ENCODE measurements at places on chromosomes 16 and 17.

DNA sequence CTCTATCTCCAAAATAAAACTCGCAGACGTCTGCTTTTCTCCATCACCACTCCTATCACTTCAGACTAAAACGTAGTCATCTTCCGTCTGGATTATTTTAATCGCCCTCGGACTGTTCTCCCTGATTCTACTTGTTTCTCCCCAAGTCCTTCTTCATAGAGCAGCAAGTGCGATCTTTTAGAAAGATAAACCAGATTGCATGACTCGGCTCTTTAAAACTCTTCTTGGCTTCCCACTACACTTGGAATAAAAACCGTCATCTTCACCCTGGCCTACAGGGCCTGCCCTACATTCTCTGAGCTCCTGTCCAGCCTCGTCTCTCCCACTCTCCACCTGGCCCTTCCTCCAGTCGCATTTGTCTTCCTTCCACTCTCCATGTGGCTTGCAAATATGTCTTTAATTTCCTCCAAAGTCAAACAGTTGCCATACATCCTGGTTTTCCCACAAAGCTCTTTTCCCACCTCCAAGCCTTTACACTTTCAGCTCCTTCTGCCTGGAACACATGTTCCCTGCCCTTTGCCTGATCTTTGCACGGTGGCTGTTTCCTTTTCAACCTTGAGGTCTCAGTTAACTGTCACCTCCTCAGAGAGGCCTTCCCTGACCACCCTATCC is 70.5 kb upstream of the DHX40 start:
- DNase-seq, result no peak

DNA sequence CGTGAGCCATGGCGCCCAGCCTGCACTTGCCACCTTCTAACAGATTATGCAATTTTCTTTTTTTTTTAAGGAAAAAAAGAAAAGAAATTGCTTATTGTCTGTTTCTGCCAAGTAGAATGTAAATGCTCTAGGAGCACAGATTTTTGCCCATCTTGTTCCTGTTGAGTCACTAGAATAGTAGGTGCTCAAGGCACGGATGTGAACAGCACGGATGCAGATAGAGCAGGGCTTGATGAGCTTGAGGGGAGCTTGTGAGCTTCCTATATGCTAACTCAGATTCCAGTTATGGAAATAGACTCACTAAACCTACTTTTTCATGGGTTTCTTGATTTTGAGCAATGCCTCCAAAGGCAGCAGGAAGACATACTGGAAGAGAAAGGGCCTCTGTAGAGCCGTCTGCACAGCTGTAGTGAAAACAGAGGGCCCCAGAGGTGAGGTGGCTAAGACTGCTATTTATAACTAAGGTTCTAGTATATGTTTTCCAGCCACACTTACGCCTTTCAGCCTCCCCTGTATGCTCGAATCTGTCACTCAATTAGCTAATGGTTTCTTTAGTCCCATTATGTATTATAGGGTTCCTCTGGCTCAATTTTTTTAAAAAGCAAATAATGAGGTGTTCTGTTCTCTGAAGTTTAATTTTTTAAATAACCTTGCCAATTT is 72.8 kb downstream of the WWP2 start:
- DNase-seq, result no peak

- no peak for DNase-seq
Measured at GRCh38 chr17:60077672-60078519, 825 bp downstream of the HEATR6 start.

GRCh38 chr17:43324205-43324893 is 74.4 kb upstream of the ARL4D start:
- DNase-seq, result no peak

- no peak for DNase-seq
Measured at GRCh38 chr17:49980703-49981197, 11.8 kb downstream of the DLX4 start.

All from NCI-H187 treated with DMSO at 0.1 percent for 48 hours (cell line).